ENCODE measurements at places on chromosomes 13 and 19. TPM values are rescaled to one million over a fixed set of nuclear protein-coding genes. Genes with fewer than 3 reads are reported as not detected.

- no peaks in the 10 kb centered on the region for H3K36me3 ChIP-seq
- no peak overlapping the region for H3K27ac ChIP-seq
- H3K4me3 ChIP-seq: no peak overlapping the region
Measured at GRCh38 chr19:30530751-30531150, 158.6 kb downstream of the ZNF536 start.

- no peaks in the 10 kb centered on the region for H3K36me3 ChIP-seq
- no peak for DNase-seq
- no peak overlapping the region for H3K4me3 ChIP-seq
- no peak overlapping the region for H3K27ac ChIP-seq
- no peaks in the 10 kb centered on the region for H3K27me3 ChIP-seq
- H3K4me1 ChIP-seq: peaks cover 76% of the 10 kb centered on the region
Measured at GRCh38 chr13:40585911-40586471, 80.5 kb downstream of the FOXO1 start.

GRCh38 chr13:69857183-69857821 lies 250.3 kb upstream of the ATXN8OS start:
- no peaks in the 10 kb centered on the region for H3K27me3 ChIP-seq
- H3K36me3 ChIP-seq: no peaks in the 10 kb centered on the region
- no peak overlapping the region for H3K27ac ChIP-seq
- DNase-seq: no peak
- no peaks in the 10 kb centered on the region for H3K4me1 ChIP-seq

DNA sequence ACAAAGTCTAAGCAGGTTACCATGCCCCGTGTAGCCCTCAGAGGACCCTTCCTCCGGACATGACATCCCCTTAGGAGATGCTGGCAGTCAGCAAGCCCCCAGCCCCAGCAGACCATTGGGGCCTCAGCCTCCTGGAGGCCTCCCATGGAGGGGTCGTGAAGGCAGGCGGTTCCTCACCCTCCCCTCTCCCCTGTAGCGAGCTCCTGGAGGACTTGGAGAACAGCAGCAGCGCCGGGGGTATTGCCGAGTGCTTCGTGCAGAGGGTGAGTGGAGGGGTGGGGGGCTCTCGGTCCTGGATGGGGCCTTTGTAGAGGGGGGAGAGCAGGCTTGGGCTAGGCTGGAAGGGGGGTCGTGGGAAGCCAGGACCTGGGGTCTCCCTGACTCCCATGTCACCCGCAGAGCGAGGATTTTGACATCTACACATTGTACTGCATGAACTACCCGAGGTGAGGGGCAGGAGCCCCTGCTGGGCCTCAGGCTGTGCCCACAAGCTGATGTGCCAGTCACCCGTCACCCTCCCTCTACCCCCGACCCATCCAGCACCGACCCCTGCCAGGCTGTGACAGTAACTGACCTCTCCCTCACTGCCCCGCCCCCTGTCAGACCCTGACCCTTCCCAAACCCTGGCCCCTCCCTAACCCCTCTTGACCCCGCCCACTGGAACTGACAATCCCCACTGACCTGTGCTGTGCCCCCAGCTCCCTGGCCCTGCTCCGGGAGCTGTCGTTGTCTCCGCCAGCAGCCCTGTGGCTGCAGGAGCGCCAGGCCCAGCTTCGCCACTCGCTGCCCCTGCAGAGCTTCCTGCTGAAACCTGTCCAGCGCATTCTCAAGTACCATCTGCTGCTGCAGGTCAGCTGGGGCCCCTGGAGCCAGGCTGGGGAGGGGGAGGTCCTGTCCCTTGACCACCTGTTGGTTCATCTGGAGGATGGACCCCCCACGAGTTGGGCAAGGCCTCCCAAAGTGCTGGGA lies 4.0 kb downstream of the PLEKHG2 start:
- no peaks in the 10 kb centered on the region for H3K27me3 ChIP-seq
- H3K4me3 ChIP-seq: no peak overlapping the region
- no peak for DNase-seq
- no peak overlapping the region for H3K27ac ChIP-seq
- peaks cover 14% of the 10 kb centered on the region for H3K4me1 ChIP-seq

DNA sequence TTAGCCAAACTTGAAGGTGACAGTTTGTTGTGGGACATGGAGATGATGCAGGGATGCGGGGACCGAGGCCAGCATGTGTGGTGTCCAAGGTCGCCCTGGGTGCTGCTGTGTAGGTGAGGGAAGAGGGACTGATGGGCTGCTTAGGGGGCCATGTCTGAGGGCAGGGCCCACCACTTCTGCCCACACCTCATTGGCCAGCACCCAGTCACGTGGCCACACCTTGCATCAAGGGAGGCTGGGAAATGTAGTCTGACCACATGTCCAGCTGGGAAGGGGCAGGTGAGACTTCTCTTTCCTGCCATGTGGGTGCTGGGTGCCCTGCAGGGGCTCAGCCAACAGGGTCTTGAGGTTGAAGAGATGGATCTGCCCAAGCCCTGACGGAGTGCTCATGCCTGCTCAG lies 88.9 kb downstream of the KDM4B start:
- no peak overlapping the region for H3K27ac ChIP-seq
- no peaks in the 10 kb centered on the region for H3K36me3 ChIP-seq
- DNase-seq: no peak
- H3K4me1 ChIP-seq: no peaks in the 10 kb centered on the region

DNA sequence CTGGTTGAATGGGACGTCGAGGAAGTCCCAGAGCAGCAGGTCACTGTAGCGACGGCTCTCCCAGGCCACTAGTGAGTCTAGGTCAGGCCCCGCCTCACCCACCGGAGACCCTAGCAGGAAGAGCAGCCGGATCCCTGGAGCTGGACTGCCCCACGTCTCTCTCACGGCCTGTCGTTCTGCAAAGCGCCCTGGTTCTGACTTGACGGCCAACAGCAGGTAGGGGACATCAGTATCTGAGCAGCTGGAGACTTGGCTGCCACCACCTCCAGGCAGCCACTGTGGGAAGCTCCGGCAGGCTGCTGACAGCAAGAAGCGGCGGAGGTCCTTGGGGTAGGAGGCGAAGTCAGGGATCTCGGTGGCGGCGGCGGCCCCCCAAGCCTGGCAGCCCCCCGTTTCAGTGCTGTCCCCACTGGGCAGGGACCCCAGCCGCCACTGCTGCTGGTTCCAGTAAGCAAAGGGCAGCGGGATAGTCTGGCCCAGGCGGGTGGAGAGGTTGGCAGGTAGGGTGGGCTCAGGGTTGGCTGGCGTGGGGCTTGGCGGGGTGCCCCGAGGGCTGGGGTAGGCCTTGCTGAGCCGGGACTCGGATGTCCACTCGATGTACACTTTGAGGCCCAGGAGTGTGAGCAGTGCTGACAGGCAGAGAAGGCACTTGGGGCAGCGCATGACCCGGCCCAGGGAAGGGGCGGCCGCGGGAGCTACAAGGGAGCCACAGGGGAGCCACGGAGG lies 895 bp downstream of the B3GNT8 start:
- no peaks in the 10 kb centered on the region for H3K36me3 ChIP-seq
- peaks cover 17% of the 10 kb centered on the region for H3K4me1 ChIP-seq
- no peak for DNase-seq
- no peak overlapping the region for H3K27ac ChIP-seq
- no peaks in the 10 kb centered on the region for H3K27me3 ChIP-seq

GRCh38 chr19:3370728-3371591 lies 4.6 kb downstream of the NFIC start:
- H3K27me3 ChIP-seq: no peaks in the 10 kb centered on the region
- no peaks in the 10 kb centered on the region for H3K4me1 ChIP-seq
- no peak overlapping the region for H3K27ac ChIP-seq

DNA sequence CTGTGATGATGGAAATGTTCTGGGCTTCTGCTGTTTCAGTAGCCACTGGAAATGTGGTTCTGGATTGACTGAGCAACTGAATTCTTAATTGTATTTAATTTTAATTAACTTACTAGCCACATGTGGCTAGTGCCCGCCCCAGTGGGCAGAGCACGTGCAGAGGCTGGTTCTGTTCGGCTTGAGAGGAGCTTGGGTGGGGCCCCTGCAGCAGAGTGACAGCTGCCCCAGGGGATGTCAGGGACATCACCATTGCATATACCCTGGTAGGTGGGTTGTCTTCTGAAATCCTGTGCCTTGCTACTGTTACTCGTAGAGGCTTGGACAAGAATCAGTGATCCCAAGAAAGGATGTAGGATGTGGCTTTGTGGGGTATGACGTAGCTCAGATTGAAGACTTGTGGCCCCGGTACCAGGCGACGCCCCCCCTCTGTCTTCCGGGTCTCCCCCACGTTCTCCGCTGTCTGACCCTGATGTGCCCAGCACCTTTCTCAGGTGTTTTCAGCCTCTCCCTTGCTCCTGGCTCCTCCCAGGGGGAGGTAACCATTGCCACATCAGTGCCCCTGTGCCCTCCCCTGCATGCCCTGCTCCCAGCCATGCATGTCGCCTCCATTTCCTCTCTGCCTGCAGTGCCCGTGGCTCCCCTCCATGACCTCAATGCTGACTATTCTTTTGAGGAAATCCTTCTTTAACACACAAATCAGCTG lies 102.6 kb upstream of the RNF113B start:
- H3K27ac ChIP-seq: no peak overlapping the region
- H3K36me3 ChIP-seq: no peaks in the 10 kb centered on the region
- no peak overlapping the region for H3K4me3 ChIP-seq
- no peaks in the 10 kb centered on the region for H3K4me1 ChIP-seq
- no peak for DNase-seq
- peaks cover 3% of the 10 kb centered on the region for H3K27me3 ChIP-seq

GRCh38 chr19:17765069-17765618 lies 13.9 kb downstream of the FCHO1 start:
- no peaks in the 10 kb centered on the region for H3K27me3 ChIP-seq
- H3K36me3 ChIP-seq: peaks cover 28% of the 10 kb centered on the region
- no peak overlapping the region for H3K4me3 ChIP-seq
- H3K27ac ChIP-seq: no peak overlapping the region
- DNase-seq: no peak

GRCh38 chr13:106173346-106173745 lies 362.1 kb downstream of the EFNB2 start:
- no peak for DNase-seq
- no peak overlapping the region for H3K27ac ChIP-seq
- H3K36me3 ChIP-seq: no peaks in the 10 kb centered on the region
- H3K4me3 ChIP-seq: no peak overlapping the region

- no peaks in the 10 kb centered on the region for H3K27me3 ChIP-seq
- H3K4me3 ChIP-seq: no peak overlapping the region
- no peaks in the 10 kb centered on the region for H3K4me1 ChIP-seq
- DNase-seq: no peak
Measured at GRCh38 chr13:106417467-106418110, 117.9 kb downstream of the EFNB2 start.

GRCh38 chr19:29695765-29696564 lies 19.1 kb downstream of the C19orf12 start:
- H3K27ac ChIP-seq: peak overlapping the region; percentile 18
- H3K4me1 ChIP-seq: peaks cover 9% of the 10 kb centered on the region
- no peaks in the 10 kb centered on the region for H3K36me3 ChIP-seq

- no peaks in the 10 kb centered on the region for H3K36me3 ChIP-seq
- no peak overlapping the region for H3K4me3 ChIP-seq
- H3K4me1 ChIP-seq: no peaks in the 10 kb centered on the region
Measured at GRCh38 chr13:78881751-78882150, 222.8 kb upstream of the OBI1 start.

IRGC gene
- not detected for total RNA-seq

KIR3DL2 gene
- total RNA-seq: 0.27 TPM

ZNF99 gene
- total RNA-seq: not detected

CYP2F1 gene
- not detected for total RNA-seq

TNNT1 gene
- not detected for total RNA-seq

RDH8 gene
- total RNA-seq: not detected

PEAK3 gene
- total RNA-seq: not detected

Measured in CD8-positive, alpha-beta memory T cell (primary cell).